Activated CD4-positive, alpha-beta T cell treated with anti-CD3 and anti-CD28 coated beads, Interleukin-2, Interleukin-6, amounts not matched to agents 100 ng/mL and 50 ng/mL, durations not matched to agents 16 hours and 8 hours (primary cell): ENCODE measurements at places on chromosomes 3 and 15.

GRCh38 chr3:157574531-157574930 is 71.3 kb upstream of the VEPH1 start:
- DNase-seq = no peak

DNA sequence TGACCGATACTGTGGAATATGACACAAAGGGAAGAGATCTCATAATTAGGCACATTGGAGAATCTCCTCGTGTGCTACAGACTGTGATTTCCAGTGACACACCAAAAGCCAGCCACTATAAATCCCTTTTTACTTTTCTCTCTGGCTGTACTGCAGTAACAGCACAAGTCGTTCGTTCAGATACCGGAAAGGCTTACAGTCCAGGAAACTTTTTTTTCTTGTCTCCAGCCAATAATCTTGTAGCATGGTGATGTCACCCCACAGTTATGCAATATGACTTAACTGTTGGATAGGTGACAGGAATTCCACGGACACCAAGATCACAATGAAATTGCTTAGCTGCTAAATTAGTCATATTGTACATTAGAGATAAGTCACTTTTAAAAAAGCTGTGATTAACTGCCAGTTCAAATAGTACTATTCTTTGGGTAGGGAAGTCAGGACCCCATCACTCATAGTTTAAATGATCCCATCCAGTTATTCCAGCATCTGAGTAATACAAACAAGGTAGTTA is 36.3 kb upstream of the TSC22D2 start:
- no peak for DNase-seq

GRCh38 chr3:158381262-158381868 is 189.6 kb upstream of the MLF1 start:
- no peak for DNase-seq

- no peak for DNase-seq
Observed at GRCh38 chr15:77706482-77707244, 74.0 kb upstream of the LINGO1 start.

- DNase-seq = no peak
Observed at GRCh38 chr15:87739866-87740265, 516.7 kb downstream of the NTRK3 start.

DNA sequence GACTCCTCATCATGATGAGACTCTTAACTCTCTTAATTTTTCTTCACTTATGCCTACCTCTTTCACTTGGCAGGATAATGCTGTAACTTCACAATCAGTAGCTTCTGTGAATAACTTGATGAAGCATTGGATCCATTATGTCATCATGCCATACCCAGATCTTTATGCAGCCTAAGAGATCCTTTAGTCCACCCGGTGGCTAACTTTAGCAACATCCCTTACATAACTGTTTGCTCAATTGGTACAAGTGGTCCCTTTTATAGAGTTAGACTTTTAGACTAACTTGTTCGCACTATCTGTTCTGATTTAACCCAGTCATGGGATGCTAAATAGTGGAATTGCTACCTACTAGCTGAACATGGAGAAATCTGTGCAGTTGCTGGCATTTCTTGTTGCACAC is 184.5 kb downstream of the USP13 start:
- no peak for DNase-seq

DNA sequence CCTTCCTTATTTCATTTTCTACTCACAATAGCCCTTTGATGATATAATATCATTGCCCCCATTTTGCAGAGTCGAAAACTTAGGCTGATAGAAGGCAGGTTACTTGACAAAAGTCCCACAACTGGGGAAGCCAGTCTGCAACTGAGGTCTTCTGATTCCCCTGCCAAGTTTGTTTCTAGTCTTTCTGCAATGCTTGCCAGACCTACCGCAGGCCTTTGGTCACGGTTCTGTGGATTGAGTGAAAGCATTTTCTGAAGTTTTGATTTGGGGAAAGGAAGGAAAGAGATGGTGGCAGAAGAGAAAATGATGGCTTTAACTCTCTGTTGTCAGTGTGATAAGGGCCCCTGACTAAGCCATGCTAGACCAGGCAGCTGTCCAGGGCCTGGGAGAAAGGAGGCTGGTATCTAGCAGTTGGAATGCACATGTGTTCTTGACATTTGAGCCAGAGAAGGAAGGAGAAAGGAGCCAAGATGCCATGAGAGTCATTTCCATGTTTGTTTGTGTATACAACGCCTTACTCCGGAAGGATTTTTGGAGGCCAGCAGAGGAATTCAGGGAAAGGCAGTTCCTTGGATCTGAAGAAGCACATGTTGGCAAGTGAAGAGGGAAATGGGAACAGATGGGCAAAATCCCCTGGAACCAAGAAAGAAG is 29.9 kb downstream of the FAH start:
- DNase-seq = no peak

DNA sequence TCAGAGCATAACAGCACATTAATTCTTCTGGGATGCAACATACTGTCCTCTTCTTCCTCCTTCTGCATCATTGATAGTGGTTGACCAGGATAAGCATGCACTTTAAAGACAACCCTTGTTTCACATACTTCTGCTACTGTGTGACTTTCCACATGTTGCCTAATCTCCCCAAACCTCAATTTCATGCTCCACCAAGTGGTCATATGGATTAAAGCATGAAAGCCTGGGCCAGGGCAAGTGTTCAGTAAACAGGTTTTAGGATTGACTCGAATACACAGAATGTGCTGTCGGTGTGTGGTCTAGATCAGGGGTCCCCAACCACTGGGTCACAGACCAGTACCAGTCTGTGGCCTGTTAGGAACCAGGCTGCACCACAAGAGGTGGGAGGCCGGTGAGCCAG is 22.5 kb upstream of the BFSP2 start:
- DNase-seq = peak; percentile 14

DNA sequence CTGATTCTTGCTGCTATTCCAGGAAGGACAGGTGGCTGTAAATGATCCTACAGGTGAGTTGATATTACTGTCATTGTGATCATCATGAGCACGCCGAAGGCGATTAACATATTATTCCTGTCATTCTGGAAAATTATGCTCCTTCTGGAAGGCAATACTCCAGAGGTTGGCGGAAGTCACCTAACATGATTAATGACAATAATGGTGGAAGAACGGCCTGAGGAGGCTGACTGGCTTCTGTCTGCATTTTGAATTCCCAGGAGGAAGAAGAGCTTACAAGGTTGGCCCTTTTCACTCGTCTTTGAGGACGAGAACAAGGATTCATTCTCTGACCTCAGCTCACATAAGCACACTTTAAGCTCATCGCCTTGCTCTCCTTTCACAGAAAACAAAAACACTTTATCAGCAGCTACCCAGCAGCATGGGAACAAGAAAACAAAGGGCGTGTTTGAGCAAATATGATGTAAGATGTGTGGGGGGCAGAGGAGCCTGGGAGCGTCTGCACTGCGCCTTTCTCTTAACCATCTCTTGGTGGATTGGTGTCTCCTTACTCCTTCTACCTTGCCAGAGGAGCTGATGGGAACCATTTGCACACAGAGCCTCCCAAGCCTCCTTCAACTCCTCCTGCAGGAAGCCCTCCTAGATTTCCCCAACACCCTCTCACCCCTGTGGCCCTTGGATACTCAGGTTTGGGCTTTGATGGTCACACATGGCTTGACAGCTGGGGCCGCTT is 23.0 kb downstream of the ACSBG1 start:
- DNase-seq = no peak

DNA sequence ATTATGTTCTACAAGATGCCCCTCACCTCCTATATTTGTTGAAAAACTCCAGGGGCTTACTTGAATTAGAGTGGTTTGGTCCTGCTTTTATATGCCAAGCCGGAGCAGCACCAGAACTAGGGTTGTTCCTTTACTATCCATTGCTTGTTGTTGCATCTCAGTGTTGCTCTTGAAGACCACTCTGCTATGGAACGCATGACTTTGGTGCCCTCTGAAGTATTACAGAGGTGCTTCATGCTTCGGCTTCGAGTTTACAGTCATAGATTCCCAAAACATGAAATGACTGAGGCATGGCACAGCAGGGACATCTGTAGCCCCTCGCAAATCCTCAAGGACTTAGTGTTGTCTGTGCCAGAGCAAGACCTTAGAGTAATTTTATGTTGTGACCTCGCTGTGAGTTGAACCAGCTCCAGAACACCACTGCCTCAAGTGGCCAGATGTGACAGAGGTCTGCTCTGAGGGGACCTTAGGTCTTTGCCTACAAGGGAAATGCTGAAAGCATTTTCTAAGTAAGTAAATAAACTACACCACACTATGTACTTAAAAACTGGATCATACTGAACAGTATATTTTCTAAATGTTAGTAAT is 67.2 kb upstream of the SIAH2 start:
- DNase-seq = peak; percentile 12

DNA sequence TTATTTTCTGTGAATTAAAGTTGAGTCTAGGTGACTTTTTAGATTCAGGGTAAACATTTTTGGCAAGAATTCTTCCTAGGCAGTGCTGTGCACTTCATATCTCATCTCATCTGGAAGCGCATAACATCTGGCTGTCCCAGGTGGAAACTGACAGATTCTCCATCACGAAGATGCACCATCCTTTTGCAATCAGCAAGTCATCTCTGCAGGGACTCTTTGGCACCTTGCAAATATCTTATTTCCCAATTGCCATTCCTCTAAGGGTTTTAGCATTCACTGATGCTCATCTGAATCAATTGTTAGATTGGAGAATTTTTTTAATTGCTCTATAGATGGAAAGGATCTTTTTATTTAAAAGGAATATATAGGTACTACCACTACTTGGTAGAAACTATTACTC is 282.7 kb upstream of the ATP10A start:
- DNase-seq = no peak

DNA sequence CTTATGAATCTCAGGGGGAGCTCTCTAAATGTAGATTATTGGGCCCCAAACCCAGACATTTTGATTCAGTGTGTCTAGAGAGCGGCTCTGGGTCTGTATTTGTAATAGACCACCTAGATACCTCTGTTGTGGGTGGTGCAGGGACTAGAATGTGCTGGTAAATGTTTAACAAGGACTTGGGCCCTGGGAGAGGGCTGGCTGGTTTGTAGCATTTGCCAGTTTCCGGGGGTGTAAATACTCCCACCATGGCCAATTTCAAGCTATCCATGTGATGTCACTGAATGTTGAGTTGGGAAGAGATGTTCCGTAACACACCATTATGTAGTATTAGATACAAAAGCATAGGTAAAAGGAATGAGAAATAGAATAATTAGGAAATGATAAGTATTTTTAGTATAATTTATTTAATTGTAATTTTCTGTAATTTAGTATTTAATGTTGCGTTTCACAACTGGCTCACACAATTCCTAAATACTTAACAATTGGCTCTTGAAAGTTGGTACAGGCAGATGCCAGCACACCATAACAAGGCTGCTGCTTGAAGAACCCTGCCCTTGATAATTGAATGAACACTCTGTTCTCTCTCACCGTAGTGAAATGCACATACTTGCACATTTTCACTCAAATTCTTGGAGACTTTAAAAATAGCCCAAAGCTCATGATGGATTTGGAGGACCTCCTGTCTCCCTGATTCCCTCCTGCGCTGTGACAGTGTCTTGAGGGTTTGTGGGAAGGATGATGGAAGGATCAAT is 359.2 kb upstream of the PROK2 start:
- DNase-seq = no peak

- no peak for DNase-seq
Observed at GRCh38 chr15:41493902-41494189, 172 bp downstream of the ITPKA start.

GRCh38 chr3:113953677-113954076 is 5.9 kb downstream of the ZDHHC23 start:
- DNase-seq = no peak

- no peak for DNase-seq
Observed at GRCh38 chr3:161598639-161599038, 102.0 kb downstream of the OTOL1 start.

GRCh38 chr3:69944931-69945493 is 54.5 kb upstream of the SAMMSON start:
- DNase-seq = no peak

GRCh38 chr15:66014022-66014421 is 144.7 kb downstream of the RAB11A start:
- DNase-seq = no peak

- no peak for DNase-seq
Observed at GRCh38 chr15:65096481-65097385, 18.3 kb downstream of the UBAP1L start.

DNA sequence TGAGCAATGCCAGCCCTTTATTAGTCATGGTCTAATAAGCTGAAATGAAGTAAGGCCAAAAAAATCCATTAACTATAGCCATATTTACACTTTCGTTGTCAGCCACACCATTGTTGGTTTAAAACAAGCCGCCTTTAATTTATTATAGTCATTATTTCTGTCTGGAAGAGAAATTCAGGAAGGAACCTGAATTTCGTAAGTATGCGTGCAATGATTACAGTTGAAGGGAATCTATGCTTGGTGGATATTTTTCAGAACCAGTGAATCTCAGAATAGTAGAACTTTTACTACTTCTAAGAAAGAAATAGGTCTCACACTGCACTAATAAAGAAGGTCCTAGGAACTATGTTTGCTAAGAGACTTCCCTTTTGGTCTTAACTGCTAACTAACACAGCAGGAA is 59.1 kb downstream of the FAM43A start:
- DNase-seq = no peak

GRCh38 chr15:40941528-40942336 is 11.5 kb upstream of the CHAC1 start:
- DNase-seq = peak; percentile 78

DNA sequence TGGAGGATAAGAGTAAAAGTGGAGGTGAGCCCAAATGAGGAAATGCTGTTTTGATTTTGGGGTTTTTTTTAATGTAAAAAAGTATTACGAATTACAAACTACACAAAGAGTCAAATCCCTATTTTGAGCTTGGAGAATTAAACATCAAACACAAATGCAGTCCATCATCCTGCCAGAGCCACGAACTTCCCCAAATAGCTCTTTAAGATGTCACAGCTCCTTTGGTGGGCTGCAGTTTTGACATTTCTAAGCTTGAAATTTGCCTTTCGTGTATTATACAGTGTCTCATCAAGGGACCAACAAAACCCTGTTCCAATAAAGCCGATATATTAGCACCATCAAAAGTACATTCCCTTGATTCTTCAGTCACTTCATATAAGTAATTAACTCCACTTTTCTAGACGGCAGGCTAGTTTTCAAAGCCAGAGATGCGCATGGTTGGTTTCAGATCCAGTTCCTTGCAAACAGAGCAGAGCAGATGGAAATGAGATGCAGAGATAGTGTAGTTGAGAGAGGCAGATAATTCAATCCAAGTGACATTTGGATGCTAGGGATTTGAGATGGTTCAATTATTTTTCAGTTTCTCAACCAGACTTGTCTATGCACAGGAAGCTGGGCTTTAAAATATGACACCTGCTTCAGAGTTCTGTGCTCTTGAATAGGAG is 580.9 kb downstream of the EDEM1 start:
- no peak for DNase-seq

- DNase-seq = peak; percentile 37
Observed at GRCh38 chr15:41417418-41418195, 712 bp downstream of the RTF1 start.

- DNase-seq = no peak
Observed at GRCh38 chr3:127682561-127682960, 9.8 kb downstream of the ABTB1 start.

DNA sequence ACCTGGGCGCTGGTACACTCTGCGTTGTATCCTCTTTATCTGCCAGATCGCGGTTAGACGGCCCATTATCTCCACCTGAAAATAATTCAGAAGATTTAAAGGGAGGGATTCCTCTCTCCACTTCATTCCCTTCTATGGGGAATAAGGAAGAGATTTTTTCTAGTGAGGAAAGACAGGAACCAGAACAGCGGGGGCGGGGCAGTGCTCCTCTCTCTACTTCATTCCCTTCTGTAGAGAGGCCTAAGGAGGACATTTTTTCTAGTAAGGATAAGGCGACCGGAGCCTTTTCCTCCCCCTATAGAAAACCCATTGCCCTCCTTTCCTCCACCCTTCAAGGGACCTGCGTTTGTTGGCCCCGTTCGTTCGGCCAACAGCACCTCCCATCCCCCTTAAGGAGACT is 8.3 kb upstream of the LIPH start:
- DNase-seq = no peak

- peak; percentile 35 for DNase-seq
Observed at GRCh38 chr3:181711325-181712135, at the start of gene SOX2. Gene SOX2, plus strand, starts transcription at chr3:181711925. Its CDS starts 436 bp downstream, at chr3:181712361.
